GM12878 (cell line): ENCODE measurements at places on chromosomes 4 and X. TPM values are rescaled to one million over a fixed set of nuclear protein-coding genes. Genes with fewer than 3 reads are reported as not detected.

Gene UGT2B7
- polyA plus RNA-seq, result 1.3 and 1.7 TPM in 2 replicates

Gene EOLA1
- 26.6 and 29.6 TPM in 2 replicates for polyA plus RNA-seq

Gene SFRP2
- polyA plus RNA-seq, result 0.11 TPM in 1 of 2 replicates, not detected in the other

Gene NKX3-2
- not detected in 2 replicates for polyA plus RNA-seq

Gene SLC38A5
- polyA plus RNA-seq, result 76.2 and 87.6 TPM in 2 replicates

Gene FABP2
- not detected in 2 replicates for polyA plus RNA-seq

Gene PAGE2B
- not detected in 2 replicates for polyA plus RNA-seq

Gene FRMD7
- polyA plus RNA-seq, result not detected in 2 replicates

Gene SRPK3
- 0.10 and 0.19 TPM in 2 replicates for polyA plus RNA-seq

Gene H2BW2
- polyA plus RNA-seq, result not detected in 2 replicates

Gene FSTL5
- not detected in 2 replicates for polyA plus RNA-seq
